ENCODE measurements at places on chromosomes 6 and 20.

- DNase-seq = peak; percentile 40
Observed at GRCh38 chr20:48238781-48239180, 453.5 kb upstream of the SULF2 start.

- no peak for DNase-seq
Observed at GRCh38 chr6:152471456-152472265, 165.5 kb downstream of the SYNE1 start.

DNA sequence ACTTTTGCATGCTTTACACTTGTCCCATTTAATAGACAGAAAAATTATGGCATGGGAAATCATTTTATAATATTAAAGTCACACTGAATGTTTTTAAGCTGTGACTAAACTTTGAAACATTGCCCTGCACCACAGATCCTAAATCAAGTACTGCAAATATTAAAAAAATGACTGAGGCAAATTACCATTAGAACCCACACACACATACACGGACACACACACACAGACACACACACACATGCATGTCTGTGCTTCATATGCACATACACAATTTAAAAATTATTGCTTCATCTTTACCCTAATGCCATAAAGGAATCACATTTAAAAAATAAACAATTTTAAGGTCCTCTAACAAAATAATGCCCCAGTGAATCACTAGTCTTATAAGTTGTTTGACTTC lies 19.9 kb downstream of the CYP24A1 start:
- no peak for DNase-seq

DNA sequence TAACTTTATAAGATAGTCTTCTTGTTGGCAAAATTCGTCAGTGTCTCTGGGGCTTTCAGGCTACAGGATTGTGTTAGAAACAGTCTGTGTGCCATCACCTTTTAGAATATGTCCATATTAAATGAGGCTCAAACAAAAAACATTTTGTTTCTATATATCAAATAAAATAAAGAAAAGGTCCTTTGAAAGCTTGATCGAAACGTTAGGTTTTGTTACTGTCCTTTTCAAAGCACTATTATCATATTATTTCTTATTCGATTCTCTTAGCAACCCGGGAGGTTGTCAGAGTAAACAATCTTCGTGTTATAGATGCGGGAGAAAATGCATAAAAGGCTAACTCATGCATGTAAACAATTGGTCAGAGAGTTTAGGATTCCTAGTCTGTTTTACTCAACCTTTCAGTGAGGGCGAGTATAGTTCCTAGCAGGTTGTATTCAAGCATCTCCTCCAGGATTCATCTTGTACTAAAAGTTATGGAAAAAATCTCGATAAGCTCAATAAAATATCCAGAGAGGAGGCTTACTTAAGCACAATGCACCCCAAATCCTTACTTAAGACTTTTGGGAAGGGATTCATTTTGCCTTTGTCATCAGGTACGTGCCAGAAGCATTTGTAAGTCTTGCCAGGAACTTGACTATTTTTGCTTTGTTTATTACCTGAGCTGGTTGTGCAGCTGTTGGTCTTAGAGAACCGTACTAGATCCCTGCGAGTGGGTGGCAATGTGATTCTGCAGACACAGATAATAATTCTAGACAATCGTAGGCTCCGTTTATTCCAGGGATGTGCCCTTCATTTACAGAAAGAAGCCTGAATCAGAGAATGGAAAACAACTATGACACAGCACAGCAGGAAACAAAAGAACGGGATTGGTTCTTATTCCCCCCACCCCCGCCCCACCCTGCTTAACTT lies 159.6 kb upstream of the ZNF217 start:
- DNase-seq = no peak

DNA sequence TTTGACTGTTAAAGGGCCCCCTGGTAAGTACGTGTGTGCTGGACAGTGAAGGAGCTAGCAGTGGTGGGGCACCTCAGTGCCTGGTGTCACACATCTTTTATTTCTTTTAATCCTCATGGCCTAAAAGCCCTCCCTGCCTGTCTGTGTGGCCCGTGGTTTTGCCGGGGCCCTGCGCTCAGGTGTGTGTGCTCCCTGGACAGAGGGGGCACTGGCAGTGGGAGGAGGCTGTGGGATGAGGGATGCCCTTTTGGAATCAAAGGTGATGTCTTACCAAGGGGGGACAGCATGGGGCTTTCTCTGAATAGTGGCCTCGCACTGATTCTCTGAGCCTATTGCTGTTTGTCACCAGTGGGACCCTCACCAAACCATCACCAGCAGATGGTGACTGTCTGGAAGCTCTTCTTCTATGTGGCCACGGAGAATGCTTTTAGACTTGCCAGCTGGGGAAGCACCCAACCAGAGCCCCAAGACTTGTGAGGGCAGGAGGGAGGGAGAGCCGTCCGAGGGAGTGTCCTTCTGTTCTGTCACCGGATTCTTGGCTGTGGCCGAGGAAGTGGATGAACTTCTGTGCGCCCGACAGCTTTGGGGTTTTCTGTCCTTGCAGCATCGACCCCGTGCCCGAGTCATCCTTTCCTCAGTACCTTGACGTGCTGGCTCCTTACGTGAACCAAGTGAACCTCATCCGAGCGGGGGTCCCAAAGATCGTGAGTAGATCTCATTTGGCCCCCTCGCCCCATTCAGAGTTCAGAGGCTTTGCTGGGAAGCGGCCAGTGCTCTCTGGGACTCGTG lies 18.1 kb downstream of the PNLDC1 start:
- DNase-seq = no peak

GRCh38 chr6:4049246-4049645 lies 29.7 kb downstream of the FAM217A start:
- no peak for DNase-seq

DNA sequence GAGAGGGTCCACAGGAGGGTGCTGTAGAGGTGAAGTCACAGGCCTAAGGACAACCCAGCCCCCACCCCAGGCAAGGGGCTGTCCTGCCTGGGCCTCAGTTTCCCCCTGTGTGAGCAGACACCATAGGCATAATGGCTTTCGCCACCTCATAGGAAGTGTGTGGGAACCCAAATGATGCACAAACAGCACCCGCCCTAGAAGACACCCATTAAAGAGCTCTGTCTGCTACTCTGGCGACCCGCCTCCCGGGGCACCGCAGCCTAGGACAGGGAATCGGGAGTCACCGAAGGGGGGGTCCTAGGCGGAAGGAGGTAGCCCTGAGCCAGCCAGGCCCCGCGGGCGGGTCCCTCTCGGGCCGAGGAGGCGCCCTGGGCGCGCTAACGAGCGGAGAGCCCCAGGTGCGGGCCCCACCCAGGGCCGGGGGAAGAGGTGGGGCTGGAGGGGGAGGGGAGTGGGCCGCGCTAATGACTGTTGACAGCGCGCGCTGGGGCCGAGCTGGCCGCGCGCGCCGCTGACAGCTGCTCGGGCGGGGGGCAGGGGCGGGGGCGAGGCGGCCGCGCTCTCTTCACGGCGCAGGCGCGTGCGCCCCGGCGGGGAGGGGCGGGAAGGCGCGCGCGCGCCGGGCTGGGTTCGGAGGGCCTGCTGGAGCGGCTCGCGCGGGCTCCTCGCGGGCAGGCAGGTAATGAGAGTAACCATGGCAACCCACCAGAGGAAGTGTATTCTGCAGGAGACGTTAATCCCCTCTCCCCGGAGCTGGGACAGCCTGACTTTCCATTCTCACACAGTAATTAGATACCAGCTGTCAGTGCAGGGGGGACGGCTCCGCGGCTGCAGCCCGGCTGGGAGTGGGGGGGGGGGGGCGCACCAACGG lies 48.9 kb downstream of the NOL4L start:
- peak; percentile 71 for DNase-seq

- DNase-seq = no peak
Observed at GRCh38 chr20:62160253-62160652, 16.7 kb downstream of the SS18L1 start.

DNA sequence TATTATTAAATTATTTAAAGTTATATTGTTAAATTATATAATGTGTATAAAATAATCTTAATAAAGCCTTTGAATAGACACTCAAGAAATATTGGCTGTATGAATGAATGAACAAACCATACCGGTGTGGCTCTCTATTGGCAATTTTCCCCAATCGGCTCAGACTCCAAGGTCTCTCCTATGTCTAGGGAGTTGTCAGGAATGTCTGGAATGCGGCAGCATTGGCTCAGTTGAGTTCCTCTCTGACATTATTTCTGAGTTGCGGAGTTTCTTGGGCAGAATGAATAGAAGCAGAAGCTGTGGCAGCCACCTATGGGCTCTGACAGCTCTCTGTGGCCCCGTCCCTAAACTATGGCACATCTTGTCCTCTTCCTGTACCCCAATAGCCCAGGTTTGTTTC lies 111.0 kb downstream of the SOBP start:
- DNase-seq = peak; percentile 67

GRCh38 chr6:33877982-33878535 lies 74.3 kb upstream of the MLN start:
- no peak for DNase-seq

DNA sequence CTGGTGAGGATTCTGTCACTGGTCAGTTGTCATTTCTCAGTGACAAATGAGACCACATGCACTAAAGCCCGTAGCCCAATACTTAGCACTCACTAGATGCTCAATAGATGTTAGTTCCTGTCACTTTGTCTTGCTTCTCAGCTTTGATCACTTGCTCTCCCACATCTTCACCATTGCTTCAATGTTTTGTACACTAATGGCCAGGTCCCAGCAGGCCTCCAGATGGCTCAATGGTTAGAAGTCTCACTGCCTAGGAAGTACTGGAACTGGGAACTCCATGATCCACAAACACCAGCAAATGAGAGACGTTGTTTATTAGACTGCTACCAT lies 502.8 kb upstream of the JARID2 start:
- DNase-seq = no peak

DNA sequence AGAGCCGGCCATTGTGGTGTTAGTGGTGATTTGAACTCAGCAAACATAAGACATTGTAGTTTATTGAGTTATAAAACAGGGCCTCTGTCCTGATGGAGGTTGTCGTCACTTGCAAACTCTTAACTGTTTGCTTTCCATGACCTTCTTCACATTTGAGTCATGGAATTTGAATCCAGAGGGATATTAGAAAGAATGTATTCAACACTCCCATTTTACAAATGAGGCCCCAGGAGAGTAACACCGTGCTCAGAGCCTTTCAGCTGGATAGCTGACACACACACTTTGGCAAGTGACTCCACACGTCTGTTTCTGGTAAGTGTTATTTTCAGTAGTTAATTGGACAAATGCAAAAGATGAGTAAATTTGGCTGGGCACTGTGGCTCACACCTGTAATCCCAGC lies 72.4 kb upstream of the XRN2 start:
- no peak for DNase-seq

DNA sequence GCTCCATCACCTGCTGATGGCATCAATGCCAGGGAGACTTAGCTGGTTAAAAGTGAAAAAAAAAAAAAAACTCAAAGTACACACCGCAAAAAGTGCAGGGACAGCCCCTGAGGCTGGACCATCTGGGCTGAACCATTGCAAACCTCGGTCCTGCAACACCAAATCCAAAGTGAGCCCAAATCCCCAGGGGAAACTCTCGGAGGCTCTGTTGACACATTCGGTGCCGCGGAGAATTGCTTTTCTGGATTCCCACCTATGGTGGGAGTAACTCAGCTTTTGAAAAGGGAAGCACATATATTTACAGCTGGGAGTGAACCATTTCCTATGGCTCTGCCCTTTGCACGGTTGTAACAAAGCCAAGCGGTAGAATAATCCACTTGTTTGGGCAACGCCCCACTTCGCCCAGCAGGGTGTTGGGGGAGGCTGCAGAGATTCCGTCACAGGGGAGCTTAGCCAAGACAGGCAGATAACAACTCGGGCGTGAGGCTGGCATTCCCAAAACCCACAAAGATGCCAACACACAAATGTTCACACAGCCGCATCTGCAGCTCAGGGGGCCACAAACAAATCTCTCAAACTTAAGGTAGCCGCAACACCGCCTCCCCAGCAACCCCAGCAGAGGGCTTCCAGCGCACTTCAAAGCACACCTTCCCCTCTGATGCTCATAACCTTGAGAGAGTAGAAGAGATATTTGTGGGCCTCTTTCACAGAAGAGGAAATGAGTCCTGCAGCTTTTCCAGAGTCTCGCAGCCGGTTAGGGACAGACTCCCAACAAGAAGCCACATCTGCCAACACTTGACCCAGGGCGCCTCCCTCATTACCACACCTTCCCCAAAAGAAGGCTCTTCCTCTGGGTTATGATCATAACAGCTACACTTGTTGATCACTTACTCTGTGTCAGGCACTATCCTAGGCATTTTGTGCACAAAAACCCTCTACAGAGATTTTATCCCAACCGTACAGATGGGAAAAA lies 11.4 kb downstream of the ZC3H12D start:
- DNase-seq = no peak

- no peak for DNase-seq
Observed at GRCh38 chr6:31900917-31901414, 920 bp downstream of the ZBTB12 start.

GRCh38 chr6:111119571-111120329 lies 32.4 kb downstream of the SLC16A10 start:
- no peak for DNase-seq

- no peak for DNase-seq
Observed at GRCh38 chr6:163170294-163170883, 244.1 kb upstream of the QKI start.

DNA sequence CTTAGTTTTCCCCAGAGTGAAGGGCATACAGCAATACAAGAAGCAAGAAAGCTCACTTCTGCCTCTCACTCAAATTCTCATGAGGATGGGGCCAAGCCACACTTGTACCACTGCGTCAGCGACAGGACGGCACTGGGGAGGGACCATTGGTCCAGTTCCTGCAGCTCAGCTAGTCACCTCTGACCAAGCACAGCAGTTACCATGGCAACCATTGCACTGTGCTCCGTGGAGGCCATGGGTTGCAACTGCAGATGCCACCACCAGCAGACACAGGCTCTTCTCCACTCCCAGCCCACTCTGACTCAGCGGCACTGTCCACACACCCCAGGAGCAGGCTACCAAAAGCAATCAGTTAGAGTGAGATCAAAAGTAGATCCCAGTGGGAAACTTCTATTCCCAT lies 441.1 kb upstream of the ARID1B start:
- DNase-seq = no peak

DNA sequence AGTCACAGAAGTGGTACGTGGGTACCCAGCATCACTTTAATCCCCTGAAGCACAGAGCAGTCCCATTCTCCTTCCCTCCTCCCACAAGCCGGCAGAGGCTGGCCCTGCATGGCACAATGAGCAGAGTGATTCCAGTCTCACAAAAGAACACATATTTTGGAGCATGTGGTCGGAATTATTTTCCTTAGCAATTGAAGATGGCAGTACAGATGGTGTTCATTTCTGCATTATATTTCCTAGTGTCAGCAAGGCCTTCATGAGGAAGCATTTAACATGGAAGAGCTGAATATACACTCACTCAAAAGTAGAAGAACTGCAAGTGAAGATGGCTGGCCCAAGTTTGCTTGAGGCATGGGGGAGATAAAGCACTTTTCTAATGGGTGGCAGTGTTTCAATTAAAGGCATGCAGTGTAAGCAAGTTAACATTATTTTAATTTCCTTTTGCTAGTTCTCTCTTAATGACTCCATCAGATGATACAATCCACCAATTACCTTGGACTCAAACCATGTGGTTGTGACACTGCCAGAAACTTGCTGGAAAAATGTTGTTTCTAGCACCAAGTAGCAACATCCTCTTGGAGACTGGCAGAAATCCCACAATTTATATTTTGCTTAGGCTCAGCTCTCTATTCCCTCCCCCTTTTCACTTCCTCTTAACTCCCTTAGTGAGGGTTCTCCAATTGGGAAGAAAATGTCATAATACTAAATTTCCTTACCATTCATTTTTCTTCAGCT lies 74.4 kb downstream of the ARHGAP18 start:
- DNase-seq = peak; percentile 84

Data from femur (tissue), 1 donor.